ENCODE measurements at places on chromosomes 2 and 18.

- no peak for DNase-seq
These were observed 1564.6 kb upstream of the NXPH2 start for GRCh38 chr2:140344838-140345237.

DNA sequence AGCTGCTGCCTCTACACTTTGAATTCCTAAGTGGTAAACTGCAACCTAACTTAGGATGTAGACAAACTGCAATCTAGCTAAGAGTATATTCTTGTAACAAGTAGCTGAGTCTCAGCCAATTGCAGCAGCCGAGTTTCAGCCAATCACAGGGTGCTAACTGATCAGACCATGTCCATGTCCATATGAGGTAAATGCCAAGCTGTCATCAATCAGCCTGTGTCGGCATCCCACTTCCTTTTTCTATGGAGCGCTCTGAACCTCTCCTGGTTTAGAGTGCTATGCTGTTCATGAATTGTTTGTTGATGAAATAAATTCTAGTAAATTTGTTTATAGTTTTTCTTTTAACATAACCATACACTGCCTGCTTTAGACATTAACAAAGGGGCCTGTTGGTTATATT, 408.8 kb downstream of the NBAS start:
- no peak for DNase-seq

- DNase-seq, result no peak
These were observed 101.7 kb upstream of the ZNF521 start for GRCh38 chr18:25453556-25454269.

- no peak for DNase-seq
These were observed 67.7 kb downstream of the ACVR1 start for GRCh38 chr2:157808421-157808820.

DNA sequence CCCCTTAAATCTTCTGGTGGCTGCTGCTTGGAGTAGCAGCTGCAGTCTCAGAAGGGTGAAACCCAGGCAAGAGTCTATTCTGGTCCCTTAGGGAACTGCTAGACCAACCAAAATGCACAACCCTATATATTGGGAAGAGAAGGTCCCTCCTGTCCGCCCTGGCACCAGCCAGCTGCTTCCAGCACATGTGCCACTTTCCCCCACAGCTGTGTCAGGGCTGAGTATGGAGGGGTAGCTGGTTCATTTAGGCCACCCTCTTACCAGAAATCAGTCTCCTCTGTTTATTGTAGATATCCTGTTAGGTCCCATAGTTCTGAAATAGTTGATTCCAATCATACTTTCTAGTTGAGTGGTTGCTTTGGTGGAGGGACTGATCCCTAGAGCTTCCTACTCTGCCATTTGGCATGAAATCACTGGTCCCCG, 68.9 kb downstream of the BIRC6 start:
- DNase-seq, result no peak

GRCh38 chr2:55416786-55417568, 2.7 kb downstream of the CCDC88A start:
- no peak for DNase-seq

DNA sequence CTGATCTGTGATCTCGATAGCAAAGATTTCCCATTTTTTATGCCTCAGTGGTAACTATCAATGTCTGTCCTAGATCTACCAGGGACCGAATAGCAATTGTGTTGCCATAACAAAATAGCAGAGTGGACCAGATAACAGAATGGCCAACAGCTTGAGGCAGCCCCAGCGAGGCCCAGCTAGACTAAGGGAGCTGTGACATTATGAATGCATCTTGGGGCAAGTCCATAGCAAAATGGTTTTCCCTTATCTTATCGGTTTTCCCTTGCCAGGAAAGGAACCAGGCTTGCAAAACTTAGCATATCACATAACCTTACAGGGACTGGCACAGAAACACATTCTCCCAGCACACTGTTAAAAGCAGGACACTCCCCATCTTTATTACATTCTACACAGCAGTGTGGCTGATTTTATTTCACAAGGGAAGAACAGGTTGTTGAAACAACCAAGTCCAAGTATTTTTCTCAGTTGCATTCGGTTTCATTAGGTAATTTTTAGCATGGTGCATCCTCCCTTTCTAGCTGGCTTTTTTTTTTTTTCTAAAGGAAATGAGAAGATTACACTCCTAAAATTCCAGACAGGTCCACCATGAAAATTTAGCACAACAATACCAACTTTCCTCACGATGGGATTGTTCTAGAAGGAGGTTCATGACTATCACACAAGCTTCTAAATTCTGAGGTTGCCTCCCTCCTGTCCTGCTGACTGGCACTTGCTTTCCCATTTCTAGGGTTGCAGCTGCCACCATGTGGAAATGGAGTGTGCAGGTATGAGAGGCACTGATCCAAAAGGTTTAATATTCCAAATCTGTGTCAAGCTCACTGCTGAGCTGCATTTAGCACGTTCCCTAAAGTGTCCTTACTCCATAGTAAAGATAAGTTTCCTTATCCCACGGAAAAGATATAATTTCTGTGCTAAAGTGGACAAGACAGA, 97.0 kb upstream of the SLC35G4 start:
- DNase-seq, result no peak

GRCh38 chr2:178205853-178206521, 11.7 kb downstream of the OSBPL6 start:
- peak; percentile 83 for DNase-seq

DNA sequence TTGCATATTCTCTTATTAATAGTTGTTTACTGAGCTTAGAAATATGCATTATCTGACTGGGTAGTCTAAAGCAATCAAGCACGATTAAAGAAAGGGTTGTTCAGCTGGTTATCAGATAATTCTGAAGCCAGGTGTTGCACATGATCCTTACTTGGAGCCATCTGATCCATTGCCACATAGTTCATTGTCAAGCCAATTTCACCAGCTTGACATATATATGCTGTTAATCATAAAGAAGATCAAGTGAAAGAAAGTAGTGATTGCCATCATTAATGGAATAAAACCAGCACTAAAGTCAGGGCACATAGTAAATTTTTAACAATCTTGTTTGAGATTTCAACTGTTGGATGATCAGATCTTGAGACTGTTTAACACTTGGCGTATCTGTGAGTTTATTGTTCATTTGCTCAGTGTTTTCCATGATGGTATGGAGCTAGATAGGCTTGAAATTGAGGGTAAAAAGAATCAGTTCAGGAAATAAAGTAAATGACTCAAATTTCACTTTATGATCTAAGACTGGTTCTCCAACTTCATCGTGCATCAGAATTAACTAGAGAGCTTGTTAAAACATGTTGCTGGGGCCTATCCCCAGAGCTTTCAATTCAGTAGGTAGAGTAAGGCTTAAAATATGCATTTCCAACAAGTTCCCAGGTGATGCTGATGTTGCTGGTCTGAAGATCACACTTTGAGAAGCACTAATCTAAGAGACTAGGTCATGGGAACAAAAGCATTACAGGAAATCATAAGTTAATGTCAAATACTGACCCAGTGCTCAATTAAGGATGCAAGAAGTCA, 539.6 kb downstream of the SATB2 start:
- DNase-seq, result no peak
